ENCODE measurements at places on chromosomes 3 and 15.
A peak's percentile ranks its signal among the peaks of the same experiment; 100 is the strongest.

- DNase-seq, result peak; percentile 52
Measured at GRCh38 chr3:163490119-163490518, 1588.2 kb downstream of the SI start.

GRCh38 chr3:71128961-71129360 lies 454.6 kb downstream of the FOXP1 start:
- no peak for DNase-seq

GRCh38 chr15:51775967-51776816 lies 24.8 kb downstream of the TMOD2 start:
- DNase-seq, result peak; percentile 59

- peak; percentile 18 for DNase-seq
Measured at GRCh38 chr3:85801955-85802354, 843.2 kb downstream of the CADM2 start.

DNA sequence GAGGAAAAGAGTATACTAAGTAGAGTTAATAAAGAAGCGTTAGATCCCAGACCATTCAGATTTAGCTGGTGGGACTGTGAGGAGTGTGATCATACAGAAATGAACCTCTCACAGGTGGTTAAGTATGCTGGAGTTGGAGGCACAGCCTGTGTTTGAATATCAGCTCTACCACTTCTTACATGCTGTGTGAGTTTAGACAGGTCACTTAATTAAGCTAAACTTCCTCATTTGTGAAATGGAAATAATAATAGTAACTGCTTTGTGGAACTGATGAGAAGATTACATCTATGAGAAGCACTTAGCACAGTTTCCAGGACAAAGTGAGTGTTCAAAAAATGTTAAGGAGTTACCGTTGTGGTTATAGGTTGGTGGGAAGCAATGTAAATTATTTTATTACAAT lies 8.4 kb downstream of the ACP3 start:
- no peak for DNase-seq

DNA sequence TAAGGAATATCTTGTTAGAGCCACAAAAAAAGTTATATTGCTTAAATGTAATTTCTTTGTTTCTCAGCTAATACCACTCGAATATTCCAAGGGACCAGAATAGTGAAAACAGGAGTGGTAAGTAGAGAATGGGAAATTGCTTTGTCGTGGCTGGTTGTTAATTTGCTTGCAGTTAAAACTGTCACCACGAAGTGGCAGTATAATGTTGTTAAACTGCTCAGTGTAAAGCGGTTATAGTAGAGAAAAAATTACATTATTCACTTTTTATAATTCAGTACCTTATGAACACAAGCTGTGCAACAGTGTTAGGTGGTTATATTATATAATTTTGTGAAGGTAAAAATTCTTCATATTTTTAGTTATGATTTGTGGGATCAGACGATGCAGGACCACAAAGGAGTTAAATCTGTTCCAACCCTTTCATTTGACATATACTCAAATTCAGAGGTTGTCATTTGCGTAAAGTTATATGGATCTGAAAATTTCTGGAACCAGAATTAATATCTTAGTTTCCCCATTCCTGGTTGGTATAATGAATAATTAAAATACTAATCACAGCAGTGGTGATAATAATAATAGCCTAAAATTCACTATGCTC lies 171.8 kb downstream of the FEZF2 start:
- peak; percentile 26 for DNase-seq

DNA sequence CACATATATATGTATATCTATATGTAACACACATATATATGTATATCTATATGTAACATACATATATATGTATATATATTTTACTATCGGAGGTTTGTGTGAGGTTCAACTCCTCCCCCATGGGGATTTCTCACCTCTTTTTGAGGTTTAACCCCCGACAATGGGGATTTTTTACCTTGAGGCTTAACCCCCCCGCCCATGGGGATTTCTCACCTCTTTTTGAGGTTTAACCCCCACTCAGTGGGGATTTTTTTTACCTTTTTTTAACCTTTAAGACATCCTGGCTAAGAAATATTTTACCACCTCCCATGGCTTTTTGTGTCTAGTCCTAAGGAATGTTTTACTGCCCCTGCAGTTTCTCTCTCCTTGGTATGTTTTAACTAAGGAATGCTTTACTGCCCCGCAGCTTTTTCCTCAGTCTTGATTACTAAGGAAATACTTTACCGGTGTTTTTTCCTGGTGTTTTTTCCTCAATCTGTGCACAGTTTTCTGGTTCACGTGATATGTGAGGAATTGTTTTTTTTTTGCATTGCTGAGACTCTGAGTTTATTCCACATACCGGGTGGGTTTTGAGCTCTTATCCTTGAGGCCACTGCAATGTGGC lies 185.2 kb downstream of the KLF13 start:
- peak; percentile 11 for DNase-seq

- peak; percentile 95 for DNase-seq
Measured at GRCh38 chr3:112405845-112406244, 72.9 kb downstream of the CD200 start.

DNA sequence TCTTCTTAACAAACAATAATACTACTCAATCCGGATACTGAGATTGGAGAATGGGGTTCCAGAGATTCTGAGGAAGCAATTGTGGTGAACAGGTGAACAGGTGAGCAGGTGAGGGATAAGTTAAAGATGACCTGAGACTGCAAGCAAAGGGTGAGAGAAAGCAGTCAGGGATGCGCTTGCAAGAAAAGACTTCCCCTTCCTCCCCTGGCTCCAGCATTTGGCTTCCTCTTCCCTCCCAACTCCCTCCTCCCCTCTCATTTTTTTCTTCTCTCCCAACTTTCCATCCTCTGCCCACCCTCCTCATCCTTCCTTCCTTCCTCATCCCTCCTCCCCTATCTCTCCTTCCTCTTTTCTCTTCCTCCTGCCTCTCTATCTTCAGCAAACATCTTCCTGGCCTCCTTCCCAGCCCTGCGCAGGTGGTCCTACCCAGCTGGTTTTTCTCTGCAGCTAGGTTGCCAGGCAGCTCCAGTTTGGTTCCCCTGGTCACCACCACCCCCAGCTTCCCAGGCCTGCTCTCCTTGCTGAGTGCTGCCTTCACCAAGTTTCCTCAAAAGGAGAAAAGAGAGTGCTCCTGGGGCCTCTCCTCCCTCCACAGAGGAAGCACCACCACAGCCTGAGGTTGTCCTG lies 10.4 kb upstream of the VIPR1 start:
- no peak for DNase-seq

- peak; percentile 42 for DNase-seq
Measured at GRCh38 chr3:72446218-72447058, 401.8 kb downstream of the SHQ1 start.

DNA sequence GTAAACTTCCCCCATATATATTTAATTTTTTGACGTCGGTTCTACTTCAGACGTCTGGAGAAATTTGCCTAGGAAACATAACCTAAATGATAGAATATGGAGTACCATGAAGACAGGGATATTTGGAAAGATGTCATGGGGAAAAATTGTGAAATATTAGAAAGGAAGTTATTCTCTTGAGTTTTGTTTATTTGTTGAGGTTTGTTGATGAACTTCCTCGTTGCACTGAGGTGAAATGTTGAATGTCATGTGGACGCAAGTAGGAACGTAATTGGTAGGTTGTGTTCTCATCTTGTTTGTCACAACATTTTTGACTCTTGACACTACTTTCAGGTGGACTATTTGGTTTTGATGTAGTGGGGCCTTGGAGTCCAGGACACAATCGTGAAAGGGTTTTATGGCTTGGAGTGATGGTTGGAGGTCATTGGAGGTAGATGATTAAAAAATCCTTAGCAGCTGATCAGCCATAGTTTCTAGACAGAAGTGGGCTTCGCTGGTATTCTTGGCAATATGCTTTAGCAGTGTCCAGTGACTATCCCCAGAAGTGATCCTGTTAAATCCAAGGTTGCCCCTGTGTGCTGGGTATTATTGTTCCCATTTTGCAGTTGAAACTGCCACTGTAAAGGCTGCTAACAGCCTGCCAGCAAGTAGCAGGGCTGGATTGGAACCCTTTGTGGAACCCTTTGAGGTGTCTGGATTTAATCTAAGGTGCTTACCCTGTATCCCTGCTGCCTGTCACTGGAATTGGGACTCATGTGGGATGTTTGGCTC lies 1.5 kb downstream of the ABHD5 start:
- DNase-seq, result no peak

DNA sequence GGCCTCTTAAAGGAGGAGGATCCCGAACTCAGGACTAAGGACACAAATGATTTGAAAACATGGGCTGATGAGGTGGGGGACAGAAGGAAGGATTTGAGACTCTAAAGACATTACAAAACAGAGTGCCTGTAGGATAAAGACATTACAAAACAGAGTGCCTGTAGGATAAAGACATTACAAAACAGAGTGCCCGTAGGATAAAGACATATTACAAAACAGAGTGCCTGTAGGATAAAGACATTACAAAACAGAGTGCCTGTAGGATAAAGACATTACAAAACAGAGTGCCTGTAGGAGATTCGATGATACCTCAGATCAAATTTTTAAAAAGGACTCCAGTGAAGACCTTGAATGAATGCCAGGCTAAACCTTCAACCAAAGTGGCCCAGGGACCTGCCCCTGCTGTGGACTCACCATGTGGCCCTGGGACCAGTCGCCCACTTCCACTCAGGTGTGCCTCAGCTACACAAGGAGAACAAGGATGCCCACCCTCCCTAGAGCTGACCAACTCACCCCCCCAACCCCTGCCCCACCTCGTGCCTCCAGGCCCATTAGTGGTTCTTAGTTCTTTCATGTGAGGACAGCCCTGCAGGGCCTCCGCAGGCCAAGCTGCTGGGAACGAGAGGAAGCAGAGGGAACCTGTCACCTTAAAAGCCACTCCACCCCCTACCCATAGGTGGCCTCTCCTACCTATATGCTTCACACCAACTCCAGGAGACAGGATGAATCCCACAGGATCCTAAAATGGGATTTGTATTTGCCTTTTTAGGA lies 59.8 kb downstream of the SH3BP5 start:
- DNase-seq, result no peak

DNA sequence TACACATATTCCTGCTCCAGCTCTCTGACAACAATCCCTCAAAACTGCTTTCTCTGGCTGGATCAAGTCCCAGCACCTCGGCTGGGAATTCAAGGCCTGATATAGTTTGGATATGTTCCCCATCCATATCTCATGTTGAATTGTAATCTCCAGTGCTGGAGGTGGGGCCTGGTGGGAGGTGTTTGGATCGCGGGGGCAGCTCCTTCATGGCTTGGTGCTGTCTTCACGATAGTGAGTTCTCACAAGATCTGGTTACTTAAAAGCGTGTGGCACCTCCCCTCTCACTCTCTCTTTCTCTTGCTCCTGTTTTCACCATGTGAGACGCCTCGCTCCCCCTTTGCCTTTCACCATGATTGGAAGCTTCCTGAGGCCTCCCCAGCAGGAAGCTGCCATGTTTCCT lies 47.4 kb upstream of the SYN2 start:
- no peak for DNase-seq

DNA sequence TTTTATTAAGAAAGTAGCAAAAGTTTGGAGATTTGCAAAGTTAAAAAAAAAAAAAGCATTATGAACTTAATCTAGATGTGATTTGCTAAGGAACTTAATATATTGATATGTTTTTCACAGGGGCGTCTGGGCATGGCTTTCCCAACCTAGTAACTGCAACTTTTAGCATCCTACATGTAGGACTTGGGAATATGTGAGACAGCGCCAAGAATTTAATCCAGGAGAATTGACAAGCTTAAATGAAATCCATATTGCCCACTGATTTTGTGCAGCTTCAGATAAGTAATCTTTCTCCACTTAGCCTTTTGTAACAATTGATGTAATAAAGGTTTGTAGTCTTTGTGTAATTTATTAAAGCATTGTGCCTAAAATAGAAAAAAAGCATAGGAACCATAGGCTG lies 982 bp upstream of the GABPB1 start:
- DNase-seq, result peak; percentile 14

GRCh38 chr3:86744051-86744450 lies 246.9 kb downstream of the VGLL3 start:
- DNase-seq, result no peak

- DNase-seq, result no peak
Measured at GRCh38 chr3:52022323-52023100, 26.8 kb upstream of the RPL29 start.

- no peak for DNase-seq
Measured at GRCh38 chr3:143263852-143264513, 144.4 kb downstream of the CHST2 start.

GRCh38 chr3:38738630-38739395 lies 77.2 kb downstream of the SCN10A start:
- DNase-seq, result peak; percentile 52

DNA sequence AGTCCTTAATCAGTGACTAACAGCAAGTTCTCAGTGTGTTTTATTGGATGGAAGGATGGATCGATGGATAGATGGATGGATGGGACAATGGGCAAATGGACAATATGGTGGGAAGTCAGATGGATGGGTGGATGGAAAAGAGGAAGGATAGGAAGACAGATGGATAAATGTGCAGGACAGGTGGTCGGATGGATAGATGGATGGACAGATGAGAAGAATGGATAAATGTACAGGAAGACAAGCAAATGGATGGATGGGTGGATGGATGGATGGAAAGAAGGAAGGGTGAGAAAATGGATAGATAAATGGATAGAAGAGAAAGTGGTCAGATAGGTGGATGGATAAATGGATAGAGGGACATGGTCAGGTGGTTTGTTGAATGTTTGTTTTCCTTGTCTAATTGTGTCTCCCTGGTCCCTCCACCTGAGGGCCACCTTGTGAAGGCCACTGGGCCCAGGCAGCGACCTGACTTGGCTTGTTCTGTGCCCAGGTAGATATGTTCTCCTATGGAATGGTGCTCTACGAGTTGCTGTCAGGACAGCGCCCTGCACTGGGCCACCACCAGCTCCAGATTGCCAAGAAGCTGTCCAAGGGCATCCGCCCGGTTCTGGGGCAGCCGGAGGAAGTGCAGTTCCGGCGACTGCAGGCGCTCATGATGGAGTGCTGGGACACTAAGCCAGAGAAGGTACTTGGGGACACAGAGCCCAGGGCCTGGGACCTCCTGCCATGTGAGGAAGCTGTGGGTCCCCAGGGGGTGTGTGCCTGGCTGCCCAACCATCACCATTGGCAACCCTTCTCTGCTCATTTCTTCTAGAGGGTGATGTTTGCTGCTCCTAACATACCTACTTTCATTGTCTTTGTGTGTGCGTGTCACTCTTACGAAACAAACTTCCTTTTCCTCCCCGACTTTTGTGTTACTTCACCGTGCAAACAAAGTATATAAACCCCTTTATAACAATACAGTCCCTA lies 137.5 kb downstream of the LRRK1 start:
- DNase-seq, result no peak

- no peak for DNase-seq
Measured at GRCh38 chr3:9195390-9195789, 54.1 kb downstream of the SRGAP3 start.

DNA sequence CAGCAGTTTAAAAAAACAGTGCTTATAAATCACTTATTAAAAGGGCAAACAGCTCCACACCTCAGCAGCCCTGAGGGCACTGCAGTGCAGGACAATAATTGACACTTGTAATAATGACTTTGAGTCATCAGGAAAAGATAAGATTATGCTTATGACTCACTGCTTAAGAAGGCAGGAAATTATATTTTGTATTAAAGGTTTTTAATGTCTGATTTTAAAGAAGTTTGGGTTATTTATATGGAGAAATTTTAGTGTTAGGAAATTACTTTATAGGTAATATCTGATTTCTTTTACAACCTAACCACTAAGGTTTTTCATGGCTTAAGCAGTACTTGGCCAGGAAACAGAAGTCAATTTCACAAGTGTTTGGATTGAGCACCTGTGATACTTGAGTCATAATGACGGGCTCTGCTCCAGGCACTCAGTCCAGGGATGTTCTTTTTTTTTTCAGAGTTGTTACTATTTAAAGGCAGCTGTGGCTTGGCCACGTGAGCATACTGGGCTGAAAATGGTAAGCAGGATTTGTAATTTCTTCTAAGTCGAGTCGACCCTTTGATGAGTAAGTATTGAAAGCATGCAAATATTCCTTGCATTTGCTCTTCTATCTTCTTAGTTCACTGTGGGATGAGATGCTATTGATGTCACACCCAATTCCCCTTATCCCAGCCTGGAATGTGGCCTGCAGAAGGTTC lies 21.6 kb upstream of the SLC6A20 start:
- DNase-seq, result peak; percentile 99
